Posterior cingulate gyrus (tissue), 11 donors: ENCODE measurements at places on chromosomes 4 and X.

GRCh38 chrX:123665197-123665596, 67.7 kb downstream of the THOC2 start:
- no peak for DNase-seq

- DNase-seq, result no peak
These were observed 55.5 kb downstream of the CLDN22 start for GRCh38 chr4:183264614-183265013.

DNA sequence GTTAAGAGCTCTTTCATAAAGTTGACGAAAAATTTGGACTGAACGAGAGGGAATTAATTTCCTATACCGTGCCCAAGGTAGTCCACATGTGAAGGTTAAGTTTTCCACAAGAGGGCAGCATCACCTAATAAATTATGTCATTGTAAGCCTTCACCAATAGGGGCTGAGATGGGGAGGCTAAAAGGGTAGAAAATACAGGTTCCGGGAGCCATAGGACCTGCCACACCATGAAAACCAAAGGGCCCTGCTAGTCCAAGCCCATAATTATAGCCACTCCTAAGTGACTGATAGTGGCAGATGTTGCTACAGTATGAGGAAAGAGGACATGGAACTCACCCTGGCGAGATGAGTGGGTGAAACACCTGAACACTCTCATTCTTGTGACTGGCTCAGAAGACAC, 122.2 kb downstream of the SHROOM4 start:
- DNase-seq, result no peak

DNA sequence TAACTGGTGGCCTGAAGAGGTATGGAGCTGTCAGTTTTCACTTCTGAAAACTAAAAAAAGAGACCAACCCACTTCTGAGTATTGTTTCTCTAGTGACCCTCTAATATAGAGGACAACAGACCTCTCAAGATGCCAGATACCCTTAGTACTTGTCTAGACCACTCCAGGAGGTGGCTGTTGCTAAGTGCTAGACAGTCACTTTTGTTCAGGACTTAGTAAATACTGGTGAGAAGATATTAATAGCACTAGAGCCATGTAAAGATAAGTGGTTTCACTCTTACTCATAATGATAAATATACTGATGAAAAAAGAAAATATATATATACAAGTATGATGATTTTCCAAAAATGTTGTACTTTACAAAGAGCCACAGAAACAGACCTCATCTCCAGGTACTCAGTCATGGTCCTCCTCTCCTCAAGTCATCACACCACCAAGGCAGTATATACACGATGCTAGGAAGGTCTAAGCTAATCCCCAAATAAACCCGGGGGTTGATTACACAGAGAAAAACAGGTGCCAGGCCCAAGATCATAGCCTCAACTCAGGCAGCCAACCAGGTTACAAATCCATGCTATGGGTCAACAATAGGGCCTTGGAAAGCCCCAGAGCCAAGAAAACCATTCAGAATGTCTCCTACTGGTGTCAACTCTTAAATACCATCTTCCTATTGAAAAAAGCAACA, 66.9 kb downstream of the ARHGEF9 start:
- no peak for DNase-seq

GRCh38 chrX:17860179-17860780, 818 bp downstream of the RAI2 start:
- DNase-seq, result no peak
